ENCODE measurements at places on chromosomes 5 and 9.

GRCh38 chr5:151196556-151197290, 27.2 kb downstream of the CCDC69 start:
- DNase-seq: no peak

DNA sequence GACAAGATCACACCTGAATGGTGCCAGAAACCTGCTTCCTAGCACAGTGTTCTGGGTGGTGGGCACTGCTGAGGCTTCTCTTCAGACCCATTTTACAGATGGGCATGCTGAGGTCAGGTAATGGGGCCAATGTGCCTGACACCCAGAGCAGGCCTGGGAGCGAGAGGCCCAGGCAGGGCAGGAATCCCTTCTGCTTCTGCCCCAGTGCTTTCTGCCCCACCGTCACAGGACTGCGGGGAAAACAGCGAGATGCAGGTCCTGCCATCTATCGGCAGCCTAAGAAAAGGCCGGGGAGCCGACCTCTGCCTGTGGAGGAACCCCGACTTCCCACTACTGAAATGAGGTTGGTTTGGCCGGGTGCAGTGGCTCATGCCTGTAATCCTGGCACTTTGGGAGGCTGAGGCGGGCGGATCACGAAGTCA, 22.8 kb upstream of the RNU6ATAC start:
- DNase-seq: no peak

GRCh38 chr9:31334837-31335528, 1049.5 kb upstream of the ACO1 start:
- no peak for DNase-seq

DNA sequence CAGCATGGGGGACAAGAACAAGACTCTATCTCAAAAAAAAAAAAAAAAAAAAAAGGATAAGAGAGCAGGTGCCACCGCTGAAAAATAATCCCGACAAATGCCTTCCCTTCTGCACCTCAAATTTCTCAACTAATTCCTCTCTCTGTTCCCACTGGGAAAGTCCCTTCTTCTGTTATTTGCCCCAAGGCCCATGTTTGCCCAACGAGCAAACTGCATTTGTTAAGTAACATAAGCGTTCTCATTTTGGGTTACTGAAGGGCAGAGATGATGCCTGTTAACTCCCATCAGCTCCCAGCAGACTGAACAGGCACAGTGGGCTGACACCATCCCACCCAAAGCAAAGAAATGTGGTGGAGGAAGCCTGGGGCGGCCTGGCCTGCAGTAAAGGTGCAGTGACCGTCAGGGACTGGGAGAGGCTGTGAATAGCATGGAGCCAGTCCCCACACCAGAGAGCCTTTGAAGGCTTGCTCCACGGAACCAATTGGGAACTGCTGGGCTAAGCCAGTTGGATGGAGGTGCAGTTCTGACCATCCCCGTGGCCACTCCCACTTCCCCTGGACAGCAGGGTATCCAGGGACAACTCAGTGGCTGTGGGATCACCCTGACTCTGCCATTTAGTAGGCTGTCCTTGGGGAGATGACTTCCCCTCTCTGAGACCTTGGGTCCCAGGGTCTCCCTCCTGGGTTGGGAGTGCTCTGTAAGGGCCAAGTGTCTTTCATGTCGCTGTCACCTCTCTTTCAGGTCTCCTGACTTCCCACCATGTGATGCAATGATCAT, 149.7 kb upstream of the IER5L start:
- no peak for DNase-seq

DNA sequence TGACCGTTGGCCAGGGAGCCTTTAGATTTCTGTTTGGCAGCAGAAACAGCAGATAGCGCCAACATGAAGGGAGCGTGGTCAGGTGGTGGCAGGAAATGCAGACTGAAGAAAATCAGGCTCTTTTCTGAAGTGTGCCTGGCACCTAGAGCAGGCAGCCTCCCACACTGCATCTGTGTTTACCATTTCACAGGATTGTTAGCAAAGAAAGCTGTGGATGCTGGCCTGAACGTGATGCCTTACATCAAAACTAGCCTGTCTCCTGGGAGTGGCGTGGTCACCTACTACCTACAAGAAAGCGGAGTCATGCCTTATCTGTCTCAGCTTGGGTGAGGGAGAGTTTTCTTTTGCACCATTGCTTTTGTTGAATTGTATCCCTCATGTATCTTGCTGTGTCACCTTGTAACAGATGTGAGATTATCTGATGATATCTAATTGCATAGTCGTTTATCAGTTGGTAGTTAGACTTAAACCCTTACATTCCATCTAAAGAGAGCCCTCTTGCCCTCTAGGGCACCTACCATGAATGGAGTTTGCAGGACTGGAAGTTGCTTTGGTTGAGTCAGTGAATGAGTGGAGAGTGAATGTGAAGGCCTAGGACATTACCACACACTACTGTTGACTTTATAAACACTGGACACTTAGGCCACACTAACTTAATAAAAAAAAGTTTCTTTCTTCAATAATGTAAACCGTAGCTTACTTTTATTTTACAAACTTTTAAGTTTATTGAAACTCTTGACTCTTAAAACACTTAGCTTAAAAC, 42.8 kb downstream of the ACO1 start:
- no peak for DNase-seq

DNA sequence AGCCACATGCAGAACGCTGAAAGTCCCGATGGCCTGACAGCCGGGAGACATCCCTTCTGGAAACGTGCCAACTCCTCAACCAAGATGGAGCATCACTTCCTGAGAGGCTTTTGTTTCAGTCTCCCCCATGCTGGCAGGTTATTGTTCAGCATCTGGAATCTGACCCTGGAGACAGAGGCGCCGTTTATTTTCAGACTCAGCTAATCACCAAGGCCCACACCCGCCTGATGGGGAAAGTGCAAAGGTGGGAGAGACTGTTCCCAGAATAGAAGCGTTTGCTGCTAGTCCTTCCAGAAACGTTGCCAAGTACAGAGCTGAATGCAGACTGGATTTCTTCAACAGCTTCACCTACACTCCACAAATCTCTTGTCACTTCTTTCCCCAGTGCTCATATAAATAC, 41.8 kb upstream of the S1PR3 start:
- peak; percentile 60 for DNase-seq

DNA sequence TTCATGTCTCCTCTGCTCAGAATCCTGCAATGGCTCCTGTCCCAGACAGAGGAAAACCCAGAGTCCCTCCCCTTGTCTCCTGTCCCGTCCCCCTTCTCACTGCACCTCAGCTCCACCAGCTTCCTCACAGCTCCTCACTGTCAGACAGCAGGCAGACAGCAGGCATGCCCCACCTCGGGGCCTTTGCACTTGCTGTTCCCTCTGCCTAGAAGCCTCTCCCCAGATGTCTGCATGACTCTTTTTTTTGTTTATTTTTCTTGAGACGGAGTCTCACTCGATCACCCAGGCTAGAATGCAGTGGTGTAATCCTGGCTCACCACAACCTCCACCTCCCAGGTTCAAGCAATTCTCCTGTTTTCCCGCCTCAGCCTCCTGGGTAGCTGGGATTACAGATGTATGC, 8.8 kb upstream of the SLC6A7 start:
- no peak for DNase-seq

DNA sequence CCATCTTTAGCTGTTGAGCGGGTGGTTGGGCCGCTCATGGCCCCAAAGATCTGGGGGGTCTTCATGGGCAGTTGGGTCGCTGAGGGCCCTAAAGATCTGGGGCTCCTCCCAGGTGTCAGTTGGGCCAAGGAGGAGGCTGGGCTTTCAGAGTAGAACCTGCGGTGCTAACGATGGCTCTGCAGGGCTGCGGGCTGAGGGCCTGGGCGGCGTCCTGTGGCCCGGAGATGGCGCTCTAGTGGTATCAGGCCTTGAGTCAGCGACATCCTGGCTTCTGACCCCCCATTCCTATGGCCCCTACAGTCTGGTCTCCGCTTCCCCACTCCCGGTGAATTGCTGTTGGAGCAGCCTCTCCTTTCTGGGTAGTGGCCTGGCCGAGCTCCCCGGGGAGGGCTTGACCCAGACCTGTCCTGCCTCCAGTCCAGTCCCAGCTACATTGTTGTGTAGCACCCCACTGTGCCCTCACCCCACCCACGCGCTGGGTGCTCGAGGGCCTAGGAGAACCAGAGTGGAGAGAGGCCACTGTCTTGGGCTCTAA, 640 bp downstream of the C5orf58 start:
- DNase-seq: no peak

- DNase-seq: no peak
Measured at GRCh38 chr5:75457691-75458090, 53.7 kb downstream of the CERT1 start.

GRCh38 chr5:72093217-72093616, 14.1 kb upstream of the MAP1B start:
- DNase-seq: no peak

- DNase-seq: no peak
Measured at GRCh38 chr5:142015781-142016533, 3.1 kb upstream of the GNPDA1 start.

GRCh38 chr5:149282966-149283332, 11.3 kb downstream of the AFAP1L1 start:
- DNase-seq: no peak

- no peak for DNase-seq
Measured at GRCh38 chr9:135478191-135478590, 1.4 kb upstream of the PPP1R26 start.

- no peak for DNase-seq
Measured at GRCh38 chr5:40733434-40733833, 22.3 kb downstream of the TTC33 start.

GRCh38 chr9:7936996-7937395, 137.4 kb upstream of the DMAC1 start:
- DNase-seq: no peak

GRCh38 chr9:135342206-135343130, 137.1 kb upstream of the PPP1R26 start:
- DNase-seq: no peak

DNA sequence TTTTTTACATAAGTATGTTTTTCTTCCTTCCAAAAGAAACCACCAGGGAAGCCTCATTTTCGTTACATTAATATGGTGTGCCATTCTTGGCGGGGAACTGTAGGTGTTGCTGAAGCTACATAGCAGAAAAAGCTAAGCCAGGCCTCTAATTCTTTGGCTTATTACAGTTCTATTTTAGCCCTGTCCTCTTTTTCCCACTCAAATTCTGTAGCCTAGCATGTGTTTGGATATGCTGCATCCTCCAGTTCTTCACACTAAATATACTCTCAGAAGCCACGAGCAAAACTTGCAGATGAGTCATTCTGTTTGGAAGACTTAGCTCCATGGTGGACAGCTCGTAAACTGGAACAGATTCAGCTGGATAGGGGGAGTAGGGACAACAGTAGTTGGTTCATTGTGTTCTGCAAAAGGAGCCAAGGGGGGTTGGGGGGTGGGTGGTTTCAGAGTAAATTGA, 369.4 kb downstream of the TMEM161B start:
- DNase-seq: no peak

GRCh38 chr9:92612292-92612691, 57.6 kb downstream of the IPPK start:
- no peak for DNase-seq

DNA sequence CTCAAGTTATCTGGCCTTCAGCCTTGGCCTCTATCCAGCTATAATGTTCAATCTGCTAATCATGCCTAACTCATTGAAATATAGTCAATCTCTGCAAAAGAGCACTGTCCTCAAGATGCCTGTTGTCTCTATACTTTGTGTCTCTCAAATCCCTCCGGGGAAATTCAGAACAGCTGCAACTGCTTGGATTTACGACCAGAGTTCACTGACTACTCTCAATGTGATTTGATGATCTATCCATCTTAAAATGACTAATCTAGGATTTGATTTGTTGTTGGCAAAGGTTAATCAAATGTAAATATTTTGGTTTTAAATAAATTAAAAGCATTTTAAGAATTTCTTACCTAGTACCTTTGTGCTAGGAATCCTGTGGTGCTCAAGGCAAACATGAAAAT, 40.9 kb downstream of the SVEP1 start:
- DNase-seq: no peak

DNA sequence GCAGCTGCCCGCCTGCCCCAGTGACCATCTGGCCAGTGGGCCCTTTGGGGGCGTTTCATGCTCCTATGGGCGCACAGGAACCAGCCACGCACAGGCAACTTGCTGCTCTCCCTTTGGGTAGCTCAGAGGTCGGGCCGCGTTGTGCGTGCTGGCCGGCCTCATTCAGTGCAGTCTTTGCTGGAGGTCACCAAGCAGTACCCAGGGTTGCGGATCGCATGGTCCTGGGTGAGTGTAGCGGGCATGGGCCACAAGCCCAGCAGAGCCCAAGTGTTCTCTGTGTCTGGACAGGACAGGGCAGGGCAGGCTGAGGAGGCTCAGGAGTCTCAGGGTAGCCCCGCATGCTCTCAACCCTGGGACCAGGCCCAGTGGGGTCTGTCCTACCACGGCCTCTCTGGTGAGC, 9.9 kb upstream of the MRNIP start:
- DNase-seq: no peak

DNA sequence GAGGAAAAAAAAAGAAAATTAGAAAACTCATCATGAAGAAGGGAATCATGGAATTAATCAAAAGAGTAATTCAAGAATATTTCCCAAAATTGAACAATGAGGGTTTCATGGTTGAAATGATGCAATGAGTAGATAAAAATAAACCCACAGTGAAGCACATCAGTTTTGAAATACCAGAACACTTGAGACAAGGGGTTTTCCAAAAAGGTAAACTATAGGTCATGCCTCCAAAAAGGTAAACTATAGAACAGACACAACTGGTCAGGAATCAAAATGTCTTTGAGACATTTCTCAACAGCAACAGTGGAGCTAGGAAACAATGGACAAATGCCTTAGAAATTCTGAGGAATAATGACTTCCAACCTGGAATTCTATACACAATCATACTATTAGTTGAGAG, 60.2 kb upstream of the PCSK5 start:
- no peak for DNase-seq

- DNase-seq: no peak
Measured at GRCh38 chr5:180340856-180341255, 12.3 kb downstream of the GFPT2 start.
